ENCODE measurements at places on chromosomes 16 and 17.

DNA sequence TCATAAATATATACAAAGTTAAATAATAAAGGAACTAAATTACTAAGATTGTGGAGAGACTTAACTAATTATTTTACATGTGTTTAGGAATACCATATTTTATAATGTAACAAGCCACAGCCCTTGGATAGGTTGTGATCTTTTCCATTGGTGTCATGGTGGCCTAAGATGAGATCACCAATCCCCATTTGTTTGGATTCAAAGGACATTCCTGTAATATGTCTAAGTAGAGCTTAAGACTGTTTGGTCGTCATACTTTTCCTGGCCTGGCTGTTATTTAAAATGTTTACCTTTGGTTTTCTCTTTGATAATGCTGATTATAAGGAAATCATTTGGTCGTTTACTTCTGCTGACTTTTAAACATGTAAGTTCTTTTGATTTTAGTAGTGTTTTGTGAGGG, 118.1 kb downstream of the NLK start:
- no peak for DNase-seq

DNA sequence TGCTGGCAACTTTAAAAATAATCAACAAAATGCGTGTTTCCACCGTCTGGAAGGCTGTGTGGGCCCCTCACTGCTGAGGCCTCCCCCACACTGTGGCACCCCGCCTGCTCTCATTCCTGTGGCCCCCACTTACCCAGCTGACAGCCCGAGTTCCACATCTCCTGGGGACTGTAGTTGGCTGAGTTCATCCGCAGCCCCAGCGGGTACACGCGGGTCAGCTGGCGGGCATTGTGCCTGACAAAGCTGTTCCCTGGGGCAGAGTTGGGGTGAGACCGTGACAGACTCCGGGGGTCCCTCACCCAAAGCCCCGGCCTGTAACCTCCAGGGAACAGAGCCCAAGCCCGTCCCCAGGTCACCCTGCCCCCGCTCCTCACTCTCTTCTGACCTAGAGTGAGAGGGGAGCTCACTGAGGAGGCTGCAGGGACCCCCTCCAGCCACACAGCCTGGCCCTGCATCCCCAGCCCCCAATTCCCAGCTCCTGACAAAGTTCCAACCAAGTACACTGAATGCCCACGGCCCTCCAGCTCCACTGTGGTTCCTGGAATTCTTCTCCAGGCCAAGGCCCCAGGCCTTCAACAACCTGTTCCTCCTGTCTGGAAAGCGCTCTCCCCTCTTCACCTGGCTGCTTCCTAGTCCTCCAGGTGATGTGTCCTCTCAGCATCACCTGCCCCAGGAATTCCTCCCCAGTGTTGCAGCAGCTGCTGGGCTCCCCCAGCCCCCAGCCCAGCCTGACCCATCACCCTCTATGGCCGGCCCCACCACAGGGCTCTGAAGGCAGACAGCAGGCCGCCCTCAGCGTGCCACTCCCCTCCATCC, 18.0 kb downstream of the PLCD3 start:
- DNase-seq, result no peak

GRCh38 chr16:63050391-63050790, 1014.2 kb upstream of the CDH8 start:
- DNase-seq, result no peak

DNA sequence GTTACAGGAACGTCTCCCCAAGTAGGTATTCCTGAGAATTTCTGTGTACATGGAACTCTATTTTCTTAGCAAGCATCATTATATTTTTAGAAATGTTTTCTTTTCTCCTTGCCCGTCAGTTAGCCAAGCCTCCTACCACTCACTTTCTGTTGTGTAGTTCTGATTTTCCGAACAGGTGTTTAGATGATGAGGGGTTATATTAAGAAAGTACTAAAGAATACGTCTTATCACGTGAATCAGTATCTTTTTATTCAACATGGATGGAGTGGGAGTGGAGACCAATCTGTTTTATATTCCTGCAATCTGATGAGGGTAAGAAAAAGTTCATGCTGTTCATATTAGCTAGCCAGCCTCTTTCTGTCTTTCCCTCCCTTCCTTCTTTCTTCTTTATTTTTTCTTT, 29.4 kb downstream of the MSI2 start:
- no peak for DNase-seq

DNA sequence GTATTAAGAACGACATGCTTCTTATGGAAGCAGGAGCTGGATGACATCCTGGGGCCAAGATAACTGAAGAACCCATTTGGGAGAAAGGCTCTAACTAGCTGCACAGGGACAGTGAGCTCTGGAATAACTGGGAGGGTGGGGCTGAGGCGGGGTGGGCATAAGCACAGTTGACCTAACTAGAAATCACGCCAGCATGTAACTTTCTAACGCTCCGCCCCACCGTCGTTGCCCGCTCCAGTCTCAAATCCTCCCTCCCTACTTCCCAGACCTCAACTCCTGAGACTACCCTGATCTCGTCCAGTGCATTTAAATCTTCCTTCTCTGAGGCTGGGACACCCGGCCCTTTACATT, 436 bp downstream of the PHB1 start:
- DNase-seq, result no peak

- peak; percentile 67 for DNase-seq
Observed at GRCh38 chr17:39235555-39236449, 10.1 kb upstream of the STAC2 start.

DNA sequence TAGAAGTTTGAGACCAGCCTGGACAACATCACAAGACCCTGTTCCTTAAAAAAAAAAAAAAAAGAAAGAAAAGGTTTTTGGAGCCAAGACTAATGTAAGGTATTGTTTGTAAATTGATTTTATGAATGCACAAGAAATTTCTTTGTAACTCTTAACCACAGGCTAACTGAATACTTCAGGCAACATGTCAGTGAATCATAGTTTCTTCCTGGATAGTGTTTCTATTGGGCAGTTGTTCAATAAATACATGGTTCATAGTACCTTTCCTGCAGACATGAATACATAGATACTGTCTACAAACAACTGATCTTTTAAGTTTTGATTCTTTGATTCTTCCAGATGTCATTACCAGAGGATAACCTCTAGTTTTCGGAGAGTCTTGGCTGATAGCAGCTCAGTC, 11.6 kb downstream of the DDX42 start:
- no peak for DNase-seq

GRCh38 chr16:69448470-69449193, 24.2 kb downstream of the CYB5B start:
- no peak for DNase-seq

DNA sequence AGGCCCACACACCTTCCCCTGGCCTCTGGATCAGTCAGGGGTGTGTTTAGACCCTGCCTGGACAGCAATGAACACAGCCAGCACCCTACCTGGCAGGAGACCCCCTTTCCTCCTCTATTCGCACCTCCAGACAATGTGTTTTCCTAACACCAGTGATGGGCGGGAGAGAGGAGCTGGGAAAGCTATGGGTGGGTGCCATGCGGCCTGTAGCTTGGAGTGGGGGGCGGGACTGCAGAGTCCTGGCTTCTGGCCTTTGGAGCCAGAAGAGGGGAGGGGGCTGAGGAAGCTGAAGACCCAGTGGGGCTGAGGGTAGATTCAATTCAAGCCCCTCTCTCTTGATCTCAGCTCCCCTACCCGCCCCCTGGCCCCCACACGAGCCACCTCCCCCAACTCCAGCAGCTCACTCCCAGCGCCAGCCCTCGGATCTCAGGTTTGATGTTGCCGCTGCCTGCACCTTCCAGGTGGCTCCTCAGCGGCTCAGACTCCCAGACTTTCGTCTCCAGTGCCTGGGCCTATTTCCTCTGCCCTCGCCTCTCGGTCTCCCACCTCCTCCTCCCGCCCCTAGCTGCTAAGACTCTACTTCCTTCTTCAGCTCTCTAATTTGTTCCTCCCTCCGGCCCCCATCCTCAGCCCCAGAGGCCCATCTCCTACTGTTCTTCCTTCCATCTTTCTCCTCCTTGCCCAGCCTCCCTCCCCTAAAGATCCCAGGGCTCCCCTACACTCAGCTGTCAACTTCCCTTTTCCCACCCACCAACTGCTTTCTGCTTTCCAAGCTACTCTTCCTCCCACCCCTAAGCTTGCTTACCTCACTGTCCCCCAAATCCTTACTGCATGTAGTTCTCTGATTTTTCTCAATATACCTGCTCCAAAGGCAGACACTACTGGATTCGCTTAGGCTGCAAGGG, 6.8 kb upstream of the SP6 start:
- no peak for DNase-seq

GRCh38 chr17:43714465-43715149, 44.0 kb downstream of the SOST start:
- no peak for DNase-seq

DNA sequence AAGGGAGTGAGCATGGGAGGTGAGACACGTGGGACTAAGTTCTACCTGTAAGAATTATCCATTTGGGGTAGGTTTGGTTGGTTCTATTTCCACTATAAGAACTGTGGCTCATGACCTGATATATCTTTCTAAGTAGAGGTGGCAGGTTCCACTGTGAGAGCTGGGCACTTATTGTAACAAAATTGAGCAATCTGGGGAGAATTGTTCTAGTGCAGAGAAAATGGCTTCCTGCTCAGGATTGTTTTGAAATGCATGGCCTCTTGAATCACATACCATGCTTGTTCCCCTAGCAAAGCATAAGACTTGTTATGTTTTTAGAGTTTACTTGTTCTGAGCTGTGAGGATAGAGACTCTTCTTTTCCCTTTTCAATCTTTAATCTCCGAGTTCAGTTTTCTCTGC, 125.9 kb downstream of the MAP2K6 start:
- no peak for DNase-seq

- no peak for DNase-seq
Observed at GRCh38 chr17:50505591-50506130, 2.6 kb upstream of the MYCBPAP start.

DNA sequence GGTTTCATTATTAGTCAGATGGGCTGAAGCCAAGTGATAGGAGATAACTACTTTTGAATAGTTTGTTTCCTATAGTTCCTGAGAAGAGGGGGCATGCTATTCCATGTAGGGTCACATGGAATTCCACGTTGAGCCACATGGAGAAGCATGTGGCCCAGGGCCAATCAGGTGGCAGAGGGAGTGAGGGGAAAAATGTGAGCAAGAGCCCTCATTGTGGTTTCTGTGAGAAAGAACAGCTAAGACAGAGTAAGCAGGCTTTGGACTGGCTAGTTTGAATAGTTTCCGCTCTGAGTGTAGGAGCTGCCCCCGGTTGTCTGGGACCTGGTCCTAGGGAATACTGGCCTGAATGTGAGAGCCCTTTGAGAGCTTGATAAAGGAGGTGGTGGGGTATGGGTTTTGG, 69.9 kb upstream of the CNTNAP4 start:
- DNase-seq, result no peak

- DNase-seq, result no peak
Observed at GRCh38 chr16:24139282-24139681, 116.9 kb upstream of the CACNG3 start.

GRCh38 chr16:73047221-73047535, 750 bp downstream of the ZFHX3 start:
- no peak for DNase-seq

DNA sequence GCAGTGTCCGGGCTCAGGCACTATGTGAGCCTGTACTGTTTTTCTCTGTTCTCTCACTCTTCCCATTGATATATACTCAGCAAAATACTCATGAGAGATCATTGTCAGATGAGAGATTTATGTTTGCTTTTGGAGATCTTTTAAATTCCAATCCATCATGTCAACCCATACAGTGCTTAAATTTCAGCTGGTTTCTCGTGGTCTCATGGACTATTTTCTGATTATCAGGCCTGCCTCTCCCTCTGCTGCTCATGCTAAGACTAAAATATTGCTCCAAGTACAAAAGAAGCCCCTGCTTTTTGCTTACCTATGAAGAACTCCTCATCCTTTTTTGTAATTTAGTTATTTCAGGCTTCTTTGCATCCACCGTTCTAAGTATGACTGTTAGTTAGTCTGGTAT, 547.2 kb downstream of the KCNJ2 start:
- no peak for DNase-seq

DNA sequence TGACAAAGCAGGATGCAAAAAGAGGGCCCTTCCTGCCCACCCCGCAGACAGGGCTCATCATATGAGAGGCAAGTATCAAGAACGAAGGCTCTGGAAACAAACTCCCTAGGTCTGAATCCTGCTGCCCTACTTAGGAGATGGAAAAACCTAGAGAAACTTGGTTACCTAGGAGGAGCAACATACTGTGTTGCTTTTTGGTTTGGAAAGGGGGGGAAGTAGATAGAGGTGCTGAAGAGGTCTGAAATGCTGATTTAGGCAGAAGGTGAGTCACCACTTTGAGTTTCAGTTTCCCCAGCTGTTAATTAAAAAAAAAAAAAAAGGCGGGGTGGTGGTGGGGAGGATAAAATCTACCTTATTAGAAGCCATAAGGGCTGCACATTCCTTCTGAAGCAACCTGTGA, 1.5 kb downstream of the N4BP1 start:
- DNase-seq, result no peak

- DNase-seq, result no peak
Observed at GRCh38 chr16:84919708-84920107, 91.6 kb downstream of the ZDHHC7 start.

DNA sequence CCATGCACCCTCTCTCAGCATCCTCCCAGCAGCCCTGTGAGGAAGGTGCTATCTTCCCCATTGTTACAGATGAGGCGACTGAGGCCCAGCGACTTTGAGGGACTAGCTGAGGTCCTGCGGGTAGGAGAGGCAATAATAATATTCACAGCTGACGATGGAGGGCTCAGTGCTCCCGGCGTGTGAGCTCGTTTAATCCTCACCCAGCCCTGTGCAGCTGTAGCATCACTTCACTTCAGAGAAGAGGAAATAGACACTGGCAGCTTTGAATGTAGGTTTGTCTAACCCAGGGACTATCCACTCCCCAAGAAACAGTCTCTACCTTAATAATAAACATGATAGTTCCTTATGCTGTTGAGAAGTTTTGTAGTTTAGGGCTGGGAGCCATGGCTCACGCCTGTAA, 21.6 kb downstream of the LASP1 start:
- DNase-seq, result no peak

- DNase-seq, result no peak
Observed at GRCh38 chr16:19330841-19331397, 45.4 kb downstream of the CLEC19A start.

- DNase-seq, result no peak
Observed at GRCh38 chr17:58302171-58302918, 21.6 kb upstream of the MPO start.

DNA sequence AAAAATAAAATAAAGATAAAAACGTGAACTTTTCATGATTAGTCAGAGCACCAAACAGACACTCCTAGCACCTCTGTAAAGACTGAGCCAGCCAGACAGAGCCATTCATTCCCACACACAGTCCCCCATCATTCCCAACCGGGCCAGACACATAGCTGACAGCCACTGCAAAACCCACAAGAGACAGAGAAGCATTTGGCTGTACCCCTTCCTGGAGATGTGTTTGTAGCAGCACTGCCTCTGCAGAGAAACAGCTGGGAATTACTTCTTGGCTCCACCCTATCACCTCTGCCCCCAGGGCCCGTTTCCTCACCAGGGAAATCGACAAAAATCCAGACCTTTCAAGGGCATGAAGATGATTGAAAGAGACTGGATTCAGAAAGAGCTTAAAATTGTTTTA, 46.4 kb downstream of the MYH11 start:
- DNase-seq, result no peak

GRCh38 chr17:4136373-4136772, 6.5 kb downstream of the ZZEF1 start:
- DNase-seq, result no peak
